ENCODE measurements at places on chromosomes 11 and 22.
A peak's percentile ranks its signal among the peaks of the same experiment; 100 is the strongest.

DNA sequence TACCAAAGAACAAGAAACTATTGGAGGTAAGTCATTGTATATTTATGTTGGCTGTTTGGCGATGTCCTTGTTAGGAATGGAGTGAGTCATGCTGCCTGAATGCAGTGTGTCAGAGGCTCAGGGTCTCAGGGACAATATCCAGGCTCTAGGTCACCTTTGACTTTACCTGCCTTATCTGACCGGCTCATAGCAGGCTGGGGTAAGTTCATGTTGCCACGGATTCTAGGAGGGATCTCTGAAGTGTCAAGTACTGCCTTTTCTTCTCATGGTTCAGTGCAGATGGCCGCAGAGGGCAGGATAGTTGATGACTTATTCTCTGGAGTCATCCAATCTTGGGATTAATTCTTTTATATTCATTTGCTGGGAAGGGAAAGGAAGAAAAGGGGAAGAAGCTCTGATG, 53.2 kb downstream of the SPON1 start:
- DNase-seq, result no peak

DNA sequence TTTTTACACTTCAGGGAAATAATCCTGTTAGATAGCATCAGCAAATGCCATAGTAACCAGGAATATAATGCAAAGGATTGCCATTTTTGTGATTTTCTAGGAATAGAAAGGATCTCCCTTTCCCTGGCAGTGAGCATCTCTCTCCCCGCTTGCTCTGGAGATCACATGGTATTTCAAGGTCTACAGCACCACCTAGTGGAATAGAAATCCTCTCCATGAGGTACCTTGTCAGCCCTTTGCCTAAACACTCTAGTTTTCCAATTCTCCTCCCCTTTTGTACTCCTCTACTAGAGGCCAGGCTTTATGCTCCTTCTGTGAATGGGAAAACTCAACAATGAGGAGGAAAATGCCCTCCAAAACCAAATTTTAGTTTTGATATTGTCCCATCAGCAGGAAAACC, 78.4 kb downstream of the XRRA1 start:
- no peak for DNase-seq

- peak; percentile 47 for DNase-seq
Observed at GRCh38 chr11:119474682-119475596, 52.0 kb upstream of the THY1 start.

DNA sequence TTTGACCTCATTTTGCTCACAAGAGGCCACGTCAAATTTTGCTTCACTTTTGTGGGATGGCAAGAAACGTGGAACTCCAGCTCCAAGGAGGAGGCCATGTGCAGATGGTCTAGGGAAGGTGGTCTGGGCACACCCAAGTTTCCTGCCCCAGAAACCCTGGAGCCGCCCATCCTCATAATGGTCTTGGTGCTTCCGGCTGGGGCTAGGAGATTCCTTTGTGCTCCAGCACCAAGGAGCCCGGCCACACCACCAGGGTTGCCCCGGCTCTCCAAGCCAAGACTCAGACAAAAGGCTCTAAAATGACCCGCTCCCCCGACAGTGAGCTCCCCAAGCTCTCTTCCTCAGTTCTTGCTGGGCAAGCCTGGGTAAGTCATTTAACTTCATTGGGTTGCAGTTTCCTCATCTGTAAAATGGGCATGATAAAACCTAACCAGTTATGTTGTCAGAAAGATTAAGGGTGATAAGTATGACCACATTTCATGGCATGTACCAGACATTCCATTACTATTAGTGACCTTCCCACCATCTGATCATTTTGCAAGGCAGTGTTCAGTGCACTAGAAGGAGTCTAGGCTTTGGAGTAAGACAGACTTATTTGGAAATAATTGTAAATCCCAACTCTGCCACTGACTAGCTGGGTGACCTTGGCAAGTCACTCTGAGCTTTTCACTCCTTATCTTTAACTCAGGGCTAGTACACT, 23.3 kb downstream of the DKK3 start:
- DNase-seq, result no peak

- DNase-seq, result no peak
Observed at GRCh38 chr22:31222736-31223135, 10.6 kb downstream of the LIMK2 start.

DNA sequence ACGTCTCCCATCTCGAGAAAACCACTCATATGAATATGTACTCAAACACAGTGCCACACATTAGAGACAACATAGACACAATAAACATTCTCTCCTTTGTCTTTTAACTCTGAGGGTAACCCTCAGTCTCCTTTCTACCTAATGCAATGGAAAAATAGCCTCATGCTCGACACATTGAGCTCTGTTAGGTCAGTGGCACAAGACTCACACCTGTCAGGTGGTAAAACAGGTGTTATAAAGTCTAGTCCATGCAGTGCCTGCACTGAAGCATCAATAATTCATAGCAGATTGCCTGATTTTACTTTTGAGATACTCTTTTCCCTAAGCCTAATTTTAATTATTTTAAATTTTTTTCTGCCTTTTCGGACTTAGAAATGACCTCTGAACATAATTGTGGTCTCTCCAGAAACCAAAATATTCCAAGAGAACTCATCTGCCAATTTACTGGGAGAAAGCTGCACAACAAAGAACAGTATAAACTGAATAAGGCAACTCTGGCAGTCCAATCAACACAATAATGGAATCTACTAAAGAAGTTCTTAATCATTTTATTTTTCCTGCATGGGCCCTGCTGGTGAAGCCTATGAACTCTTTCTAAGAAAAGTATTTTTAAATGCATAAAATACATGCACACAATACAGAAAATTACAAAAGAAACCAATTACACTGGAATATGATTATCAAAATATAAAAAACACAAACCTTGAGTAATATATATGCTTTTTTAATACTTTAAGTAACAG, 9.9 kb downstream of the RDX start:
- DNase-seq, result no peak

DNA sequence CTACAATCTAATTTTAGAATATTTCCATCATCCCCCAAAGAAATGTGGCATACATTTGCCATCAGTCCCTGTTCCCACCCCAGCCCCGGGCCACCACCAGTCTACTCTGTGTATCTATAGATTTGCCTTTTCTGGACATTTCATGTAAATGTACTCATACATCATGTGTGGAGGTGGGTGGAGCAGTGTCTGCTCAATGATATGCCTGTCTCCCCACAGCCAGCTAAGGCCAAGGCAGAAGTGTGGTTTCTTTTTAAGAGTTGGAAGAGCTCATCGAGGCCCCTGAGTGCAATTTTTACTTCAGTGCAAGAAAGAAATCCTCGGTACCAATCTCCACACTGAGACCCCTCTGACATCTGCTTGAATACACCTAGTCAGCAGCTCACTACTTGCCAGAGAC, 80.5 kb downstream of the TP53I11 start:
- no peak for DNase-seq

GRCh38 chr11:78379039-78379670, 38.5 kb downstream of the GAB2 start:
- peak; percentile 15 for DNase-seq

GRCh38 chr11:47994417-47994816, 14.1 kb downstream of the PTPRJ start:
- no peak for DNase-seq
